ENCODE measurements at places on chromosomes 3 and 15.

- DNase-seq, result no peak
Measured at GRCh38 chr3:114624047-114624445, 330.2 kb downstream of the TIGIT start.

DNA sequence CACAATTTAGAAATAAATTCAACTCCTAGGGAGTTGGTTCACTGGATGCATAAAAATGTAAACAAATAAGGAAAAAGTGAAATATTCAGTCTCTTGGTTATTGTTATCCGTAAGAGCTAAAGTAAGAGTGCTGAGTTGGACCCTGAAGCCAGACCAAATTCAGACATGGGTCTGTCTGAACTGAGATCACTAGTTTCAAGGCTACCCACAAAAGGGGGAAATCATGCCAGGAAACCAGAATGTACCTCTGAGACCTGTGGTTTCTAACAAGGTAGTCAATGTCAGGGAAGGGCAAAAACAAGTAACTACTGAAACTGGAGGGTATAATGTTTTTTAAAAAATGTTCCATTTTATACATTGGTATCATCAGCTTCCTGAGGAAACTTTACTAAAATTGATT is 35.2 kb upstream of the GOLGA6L2 start:
- DNase-seq, result no peak

- DNase-seq, result no peak
Measured at GRCh38 chr3:86695752-86696151, 295.2 kb downstream of the VGLL3 start.

DNA sequence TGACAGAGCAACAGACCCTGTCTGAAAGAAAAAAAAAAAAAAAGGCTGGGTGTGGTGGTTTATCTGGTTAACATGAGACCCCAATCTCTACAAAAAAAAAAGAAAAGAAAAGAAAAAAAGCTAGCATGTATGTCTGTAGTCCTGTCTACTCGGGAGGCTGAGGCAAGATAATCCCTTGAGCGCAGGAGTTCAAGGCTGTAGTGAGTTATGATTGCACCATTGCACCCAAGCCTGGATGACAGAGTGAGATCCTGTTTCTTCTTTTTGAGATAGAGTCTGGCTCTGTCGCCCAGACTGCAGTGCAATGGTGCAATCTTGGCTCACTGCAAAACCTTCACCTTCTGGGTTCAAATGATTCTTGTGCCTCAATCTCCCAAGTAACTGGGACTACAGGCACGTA is 8.4 kb upstream of the DHX30 start:
- no peak for DNase-seq
